Amniotic epithelial cell (primary cell): ENCODE measurements at places on chromosomes 2 and 18.

GRCh38 chr18:42892181-42892580 is 223.3 kb downstream of the RIT2 start:
- no peak for DNase-seq

GRCh38 chr2:215404348-215405012 is 31.4 kb downstream of the FN1 start:
- no peak for DNase-seq

- peak; percentile 65 for DNase-seq
Measured at GRCh38 chr2:18045230-18045629, 166.8 kb downstream of the KCNS3 start.

DNA sequence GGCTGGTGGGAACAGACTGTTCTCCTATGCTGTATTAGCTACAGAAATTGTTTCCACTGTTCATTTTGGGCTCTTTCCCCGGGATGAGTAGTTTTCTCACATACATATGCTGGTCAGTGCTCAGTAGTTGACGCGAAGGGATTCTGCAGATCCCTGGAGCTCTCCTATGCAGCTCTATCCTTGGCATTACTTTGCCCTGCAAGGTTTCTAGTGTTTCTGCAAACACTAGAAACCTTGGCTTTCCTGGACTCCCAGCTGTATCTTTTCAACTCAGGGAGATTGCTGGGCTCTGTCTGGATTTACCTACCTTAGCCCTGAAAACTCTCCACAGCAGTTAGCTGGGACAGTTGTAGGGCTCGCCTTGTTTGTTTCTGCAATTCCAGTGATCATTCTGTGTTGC is 10.9 kb downstream of the KIAA1328 start:
- DNase-seq: no peak

- DNase-seq: no peak
Measured at GRCh38 chr2:218019411-218020060, 16.7 kb upstream of the TNS1 start.
